ENCODE measurements at places on chromosomes 2 and 18. TPM values are rescaled to one million over a fixed set of nuclear protein-coding genes. Genes with fewer than 3 reads are reported as not detected.

The PAPOLG gene
- 14.5 TPM for total RNA-seq

The HAUS1 gene
- total RNA-seq, result 12.9 TPM

- no peak for DNase-seq
Measured at GRCh38 chr18:24227977-24228666, 89.3 kb downstream of the CABYR start.

- no peak for DNase-seq
Measured at GRCh38 chr2:230990899-230991150, 5.1 kb upstream of the SPATA3 start.

- DNase-seq, result no peak
Measured at GRCh38 chr2:183564726-183565125, 440.5 kb downstream of the NUP35 start.

GRCh38 chr2:108593547-108594098 lies 59.4 kb downstream of the LIMS1 start:
- no peak for DNase-seq
